SW480 (cell line): ENCODE measurements at places on chromosomes 3 and 15.

GRCh38 chr3:177754508-177754921, 557.2 kb upstream of the TBL1XR1 start:
- DNase-seq = no peak

DNA sequence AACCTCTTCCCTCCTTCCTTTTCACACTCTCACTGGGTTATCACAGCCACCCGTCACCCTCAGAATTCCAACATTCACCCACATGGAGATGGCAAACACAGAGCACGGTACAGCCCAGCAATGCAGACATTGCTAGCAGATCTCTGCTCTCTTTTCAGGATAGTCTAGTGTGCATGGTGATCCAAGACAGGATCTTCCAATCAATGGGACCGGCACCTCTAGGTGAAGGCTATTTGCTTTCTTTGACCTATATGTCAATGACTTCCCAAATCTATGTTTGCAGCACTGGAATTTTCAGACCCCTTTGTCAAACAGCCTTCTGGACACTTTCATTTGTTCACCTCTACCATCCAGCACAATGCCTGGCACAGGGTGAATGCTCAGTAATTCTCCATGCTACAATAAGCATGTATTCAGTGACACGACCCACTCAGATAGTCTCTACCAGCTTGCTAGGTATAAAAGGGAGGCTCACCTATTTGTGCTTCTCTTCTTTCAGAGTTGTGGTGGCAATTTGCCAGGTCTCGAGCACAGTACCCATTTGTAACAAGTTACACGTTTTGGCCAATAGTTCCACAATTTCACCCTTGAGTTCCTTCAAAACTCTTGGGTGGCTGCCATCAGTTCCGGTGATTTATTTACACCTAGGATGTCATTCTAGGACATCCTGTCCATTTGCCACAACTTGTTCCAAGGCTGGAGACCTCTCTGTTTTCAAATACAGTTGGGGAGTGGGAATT, 279.1 kb upstream of the ICE2 start:
- no peak for DNase-seq

DNA sequence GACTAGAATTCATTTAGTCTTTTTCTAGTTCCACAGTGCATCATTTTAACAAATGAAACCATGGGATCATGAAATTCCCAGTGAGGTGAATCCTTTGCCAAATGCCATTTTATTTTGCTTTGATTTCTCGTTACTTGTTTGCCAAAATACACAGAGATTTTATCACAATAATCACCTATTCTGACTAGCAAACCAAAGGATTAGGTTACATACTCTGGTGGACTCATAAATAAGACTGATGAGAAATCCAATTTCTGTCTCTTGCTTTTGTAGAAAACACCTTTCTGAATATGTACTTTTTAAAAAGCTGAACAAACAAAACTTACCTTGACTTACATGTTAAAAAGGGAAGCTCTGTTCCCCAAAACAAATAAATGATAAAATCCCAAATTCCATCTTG, 12.2 kb downstream of the ERC2 start:
- no peak for DNase-seq

GRCh38 chr15:44064706-44065105, 130.4 kb downstream of the FRMD5 start:
- DNase-seq = no peak

DNA sequence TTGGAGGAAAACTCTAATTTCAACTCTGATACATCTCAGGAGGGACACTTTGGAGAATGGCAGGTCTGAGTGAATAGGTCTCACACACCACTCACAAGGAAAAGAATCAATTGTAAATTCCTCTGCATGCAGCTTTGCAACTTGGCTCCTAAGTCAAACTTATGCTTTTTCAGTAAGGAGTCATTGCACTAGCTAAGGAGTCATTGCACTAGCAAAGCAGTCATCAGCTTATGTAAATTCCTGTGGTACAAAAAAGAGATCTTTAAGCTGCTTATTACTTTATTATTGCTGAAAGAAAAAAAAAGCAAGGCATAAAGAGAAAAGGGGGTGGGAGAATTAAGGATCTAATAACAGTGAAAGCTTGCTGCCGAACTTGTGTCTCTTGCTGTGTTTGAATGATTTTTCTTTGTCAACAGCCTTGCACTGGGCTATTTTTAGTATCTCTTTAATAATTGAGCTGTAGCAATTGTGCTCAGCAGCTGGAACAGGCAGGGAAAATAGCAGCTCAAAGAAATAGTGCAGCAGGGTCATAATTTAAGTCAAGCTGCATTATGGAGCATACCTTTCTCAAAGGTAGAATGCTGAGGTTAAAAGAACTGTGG, 154.3 kb upstream of the ARPP21 start:
- DNase-seq = no peak

GRCh38 chr3:171901615-171902312, 58.6 kb downstream of the TMEM212 start:
- DNase-seq = no peak

GRCh38 chr3:63955036-63955650, 43.0 kb upstream of the SCAANT1 start:
- DNase-seq = no peak

- DNase-seq = no peak
Measured at GRCh38 chr3:46477145-46477544, 12.4 kb upstream of the LTF start.

DNA sequence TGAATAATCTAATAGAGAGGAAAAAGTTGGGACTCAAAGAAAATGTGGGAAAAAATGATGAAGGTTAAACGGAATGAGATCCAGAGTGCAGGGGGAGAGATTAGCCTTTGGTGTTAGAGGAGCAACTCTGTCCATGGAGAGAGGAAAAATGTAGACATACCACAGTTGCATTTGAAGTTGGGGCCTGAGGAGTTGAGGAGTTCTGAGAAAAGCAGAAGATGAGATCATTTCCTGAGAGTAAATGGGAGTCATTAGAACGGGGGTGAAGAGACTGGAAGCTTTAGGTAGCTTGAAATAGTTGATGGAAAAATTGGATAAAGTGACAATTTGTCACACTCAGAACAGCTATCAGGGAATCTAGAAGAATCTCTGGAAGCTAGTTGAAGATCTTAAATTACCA, 7.3 kb downstream of the CCR5AS start:
- DNase-seq = no peak

- no peak for DNase-seq
Measured at GRCh38 chr3:172726380-172726779, 15.5 kb upstream of the NCEH1 start.
